ENCODE measurements at places on chromosomes 1 and 21.

DNA sequence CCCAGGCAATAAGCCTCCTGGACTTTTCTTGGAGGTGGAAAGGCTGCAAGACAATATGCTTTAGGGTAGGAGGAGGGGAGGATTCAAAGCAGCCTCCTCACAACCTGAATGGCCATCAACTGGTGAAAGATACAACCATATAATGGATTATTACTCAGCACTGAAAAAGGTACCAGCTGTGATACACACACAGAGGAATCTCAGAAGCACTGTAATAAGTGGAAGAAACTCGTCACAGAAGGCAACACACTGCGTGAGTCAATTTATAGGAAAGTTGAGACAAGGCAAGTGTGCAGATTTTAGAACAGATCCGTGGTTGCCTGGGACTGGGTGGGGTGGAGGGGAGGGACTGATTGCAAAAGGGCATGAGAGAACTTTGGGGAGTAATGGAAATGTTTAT is 64.9 kb upstream of the ZBTB40 start:
- no peak for DNase-seq

DNA sequence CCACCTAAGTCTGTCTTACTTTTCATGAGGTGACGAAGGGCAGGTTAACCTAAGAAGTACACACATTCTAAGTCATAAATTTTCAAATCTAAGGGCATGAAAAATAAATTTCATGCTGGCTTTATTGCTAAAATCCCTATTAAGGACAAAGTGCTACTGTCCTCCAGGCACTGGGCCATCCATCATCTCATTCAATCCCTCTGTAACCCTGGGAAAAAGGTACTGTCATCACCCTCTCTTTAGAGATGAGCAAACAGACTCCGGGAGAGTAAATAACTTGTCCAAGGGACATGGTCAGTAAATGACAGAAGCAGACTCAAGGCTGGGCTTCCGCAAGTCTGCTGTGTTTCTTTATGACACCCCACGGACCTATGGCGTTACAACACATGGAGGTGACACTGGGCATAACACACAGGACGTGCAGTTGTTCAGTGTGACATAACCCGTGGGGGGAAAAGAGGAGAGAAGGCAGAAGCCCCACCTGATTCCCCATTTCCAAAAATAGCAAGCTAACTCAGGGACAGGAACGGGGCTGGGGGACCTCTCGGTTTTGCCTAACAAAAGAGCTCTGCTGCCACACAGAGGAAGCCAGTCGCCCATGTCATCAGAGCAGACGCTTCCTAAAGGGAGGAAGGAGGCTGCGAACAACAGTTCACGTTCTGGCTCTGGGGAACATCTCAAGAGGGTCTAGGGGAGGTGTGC is 12.5 kb upstream of the SRM start:
- no peak for DNase-seq

GRCh38 chr1:23517581-23517980 is 13.5 kb downstream of the E2F2 start:
- no peak for DNase-seq

DNA sequence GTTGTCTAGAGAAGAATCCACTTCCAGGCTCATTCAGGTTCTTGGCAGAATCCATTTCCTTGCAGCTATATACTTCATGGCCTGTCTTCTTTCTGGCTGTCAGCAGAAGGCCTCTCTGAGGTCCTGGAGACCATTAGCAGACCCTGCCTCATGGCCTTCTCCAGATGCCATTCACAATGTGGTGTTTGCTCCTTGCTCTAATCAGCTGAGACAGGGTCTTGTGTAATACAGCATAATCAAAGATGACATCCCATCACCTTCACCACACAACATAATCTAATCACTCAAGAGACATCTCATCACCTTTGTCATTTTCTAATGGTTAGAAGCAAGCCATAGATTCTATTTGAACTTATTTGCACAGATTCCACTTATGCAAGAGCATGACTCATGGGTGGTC is 403.9 kb upstream of the LRRC7 start:
- DNase-seq = no peak

DNA sequence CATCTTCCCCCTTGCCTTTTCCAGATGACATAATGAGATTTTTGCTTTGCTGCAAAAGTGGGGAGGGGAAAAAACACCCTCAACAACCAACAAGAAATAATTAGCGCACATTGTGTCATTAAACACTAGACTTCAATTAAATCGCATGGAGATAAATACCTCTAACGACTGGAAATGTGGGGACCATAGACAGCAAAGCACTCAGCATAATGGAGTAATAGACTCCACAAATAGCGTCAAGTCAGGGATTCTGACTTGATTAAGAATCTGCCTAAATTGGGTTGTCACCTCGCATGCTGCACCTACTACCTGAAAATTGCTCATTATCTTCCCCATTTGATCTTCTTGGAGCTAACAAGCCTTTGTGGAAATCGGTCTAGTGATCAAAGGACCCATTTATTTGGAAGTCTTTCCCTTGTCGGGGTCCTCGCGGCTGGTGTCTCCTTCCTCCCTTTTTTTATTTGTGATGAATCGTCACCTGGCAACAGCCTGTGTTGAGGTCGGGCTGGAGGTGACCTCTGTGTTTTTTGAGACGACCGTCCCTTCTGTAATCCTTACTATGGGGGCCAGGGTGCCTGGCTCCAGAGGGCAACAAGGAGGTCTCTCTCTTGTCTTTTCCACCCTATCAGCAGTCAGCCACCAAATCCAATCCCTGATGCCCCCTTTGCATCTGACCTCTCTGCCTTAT is 75.3 kb upstream of the IGSF21 start:
- no peak for DNase-seq

Data from EH (cell line).